NCI-H510A (cell line): ENCODE measurements at places on chromosomes 1 and 21.

- no peak for DNase-seq
These were observed 35.5 kb downstream of the SDCCAG8 start for GRCh38 chr1:243291292-243291691.

DNA sequence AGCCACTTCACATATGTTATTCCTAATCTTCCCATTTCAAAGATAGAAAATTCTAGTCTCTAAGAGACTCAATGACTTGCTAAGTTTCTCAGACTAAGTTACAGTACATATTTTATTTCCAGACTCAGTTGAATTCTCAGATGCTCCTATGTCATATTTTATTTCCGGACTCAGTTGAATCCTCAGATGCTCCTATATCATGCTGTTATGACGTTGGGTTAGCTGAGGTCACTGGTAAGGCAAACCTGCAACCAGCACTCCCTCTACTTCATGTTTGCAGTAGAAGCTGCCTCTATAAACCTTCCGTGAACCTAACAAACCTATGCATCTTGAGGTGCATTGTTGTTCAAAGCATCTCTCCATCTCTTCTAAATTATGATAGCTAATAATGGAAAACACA lies 187.1 kb upstream of the SGIP1 start:
- no peak for DNase-seq

DNA sequence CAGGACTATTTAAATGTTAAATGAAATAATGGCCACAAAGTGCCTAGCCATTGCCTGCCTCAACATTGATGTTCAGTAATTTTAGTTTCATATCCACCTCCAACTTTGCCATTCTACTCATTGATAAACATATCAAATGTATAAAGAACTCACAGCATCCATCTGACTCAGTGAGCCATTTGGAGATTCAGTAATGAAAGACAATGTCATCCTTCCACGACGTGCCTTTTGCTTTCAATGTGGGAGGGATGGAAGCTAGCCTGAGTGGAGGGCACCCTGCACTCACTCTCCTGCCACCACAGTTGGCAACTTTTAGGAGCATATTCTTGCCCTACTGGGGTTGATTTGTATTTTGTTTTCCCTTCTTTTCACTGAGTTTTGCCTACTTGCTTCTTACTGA lies 151.5 kb downstream of the GLUL start:
- no peak for DNase-seq

- no peak for DNase-seq
These were observed 12.4 kb upstream of the RPS6KA1 start for GRCh38 chr1:26516987-26517765.

- DNase-seq: no peak
These were observed 20.4 kb downstream of the PRPF38A start for GRCh38 chr1:52424813-52425212.

- no peak for DNase-seq
These were observed 327.5 kb downstream of the SETD4 start for GRCh38 chr21:35732788-35733187.

DNA sequence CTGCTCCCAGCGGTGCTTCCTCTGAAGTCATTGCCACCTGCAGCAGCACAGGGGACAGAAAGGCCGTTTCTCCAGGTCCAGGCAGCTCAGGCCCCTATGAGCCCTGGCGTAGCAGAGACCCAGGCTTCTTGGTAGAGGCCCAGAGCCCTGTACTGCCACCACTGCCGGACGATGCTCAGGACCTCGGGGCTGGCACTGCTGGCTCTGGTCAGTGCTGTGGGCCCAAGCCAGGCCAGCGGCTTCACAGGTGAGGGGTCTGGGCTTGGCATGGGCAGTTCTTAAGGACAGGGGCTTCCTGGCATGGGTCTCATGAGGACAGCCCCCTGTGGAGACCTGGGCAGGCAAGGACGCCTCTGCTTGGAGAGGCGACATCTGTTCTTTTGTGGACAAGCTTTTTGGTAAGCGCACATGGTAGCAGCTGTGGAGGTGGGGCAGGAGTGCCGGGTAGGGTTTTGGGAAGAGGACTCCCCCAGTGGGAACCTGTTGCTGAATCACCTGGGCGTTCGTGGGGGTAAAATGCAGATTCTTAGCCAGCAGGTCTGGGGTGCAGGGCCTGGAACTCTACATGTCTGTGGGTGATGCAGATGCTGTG lies at the start of gene UMODL1:
Gene UMODL1, plus strand, starts transcription at position 172 of the 592 bp plus-strand sequence. Its CDS starts 0 bp downstream, at position 172.
- DNase-seq: no peak

DNA sequence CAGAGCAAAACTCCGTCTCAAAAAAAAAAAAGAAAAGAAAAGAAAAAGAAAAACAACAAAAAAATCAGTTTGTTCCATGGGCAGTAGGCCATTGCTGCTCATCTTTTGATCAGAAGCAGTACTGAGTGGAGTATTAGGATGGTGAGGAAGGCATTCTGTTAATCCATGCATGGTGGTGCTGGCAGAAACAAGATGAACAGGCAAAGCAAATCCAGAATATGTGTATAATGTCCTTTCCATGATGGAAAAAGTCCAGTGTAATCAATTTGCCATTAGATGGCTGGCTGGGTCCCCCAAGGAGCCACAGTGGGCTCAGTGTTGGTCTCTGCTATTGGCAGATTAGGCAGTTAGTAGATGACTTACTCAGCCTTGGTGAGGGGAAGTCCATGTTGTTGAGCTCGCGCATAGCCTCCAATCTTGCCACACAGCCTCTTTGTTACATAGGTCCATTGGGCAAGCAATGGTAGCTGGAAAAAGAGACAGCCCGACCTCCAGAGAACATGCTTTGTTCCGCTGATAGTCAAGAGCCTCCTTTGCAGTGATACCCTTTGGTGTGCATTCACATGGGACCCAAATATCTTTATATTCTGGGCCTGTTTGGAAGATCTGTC lies 23.3 kb downstream of the H3-3A start:
- DNase-seq: no peak
